ENCODE measurements at places on chromosomes 4 and X.

DNA sequence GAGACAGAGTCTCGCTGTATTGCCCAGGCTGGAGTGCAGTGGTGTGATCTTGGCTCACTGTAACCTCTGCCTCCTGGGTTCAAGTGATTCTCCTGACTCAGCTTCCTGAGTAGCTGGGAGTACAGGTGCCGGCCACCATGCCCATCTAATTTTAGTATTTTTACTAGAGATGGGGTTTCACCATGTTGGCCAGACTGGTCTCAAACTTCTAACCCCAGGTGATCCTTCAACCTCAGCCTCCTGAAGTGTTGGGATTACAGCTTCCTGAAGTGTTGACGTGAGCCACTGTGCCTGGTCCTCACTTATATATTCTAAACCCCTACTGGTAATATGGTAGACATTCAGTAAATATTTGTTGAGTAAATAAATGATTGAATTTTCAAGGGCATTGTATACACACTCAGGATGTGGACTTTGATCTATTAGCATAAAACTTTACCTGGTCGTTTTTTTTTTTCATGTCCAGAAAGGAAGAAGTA lies 33.0 kb downstream of the MTHFD2L start:
- no peak for DNase-seq

- DNase-seq = no peak
Observed at GRCh38 chr4:81195475-81195874, 19.5 kb downstream of the PRKG2 start.

DNA sequence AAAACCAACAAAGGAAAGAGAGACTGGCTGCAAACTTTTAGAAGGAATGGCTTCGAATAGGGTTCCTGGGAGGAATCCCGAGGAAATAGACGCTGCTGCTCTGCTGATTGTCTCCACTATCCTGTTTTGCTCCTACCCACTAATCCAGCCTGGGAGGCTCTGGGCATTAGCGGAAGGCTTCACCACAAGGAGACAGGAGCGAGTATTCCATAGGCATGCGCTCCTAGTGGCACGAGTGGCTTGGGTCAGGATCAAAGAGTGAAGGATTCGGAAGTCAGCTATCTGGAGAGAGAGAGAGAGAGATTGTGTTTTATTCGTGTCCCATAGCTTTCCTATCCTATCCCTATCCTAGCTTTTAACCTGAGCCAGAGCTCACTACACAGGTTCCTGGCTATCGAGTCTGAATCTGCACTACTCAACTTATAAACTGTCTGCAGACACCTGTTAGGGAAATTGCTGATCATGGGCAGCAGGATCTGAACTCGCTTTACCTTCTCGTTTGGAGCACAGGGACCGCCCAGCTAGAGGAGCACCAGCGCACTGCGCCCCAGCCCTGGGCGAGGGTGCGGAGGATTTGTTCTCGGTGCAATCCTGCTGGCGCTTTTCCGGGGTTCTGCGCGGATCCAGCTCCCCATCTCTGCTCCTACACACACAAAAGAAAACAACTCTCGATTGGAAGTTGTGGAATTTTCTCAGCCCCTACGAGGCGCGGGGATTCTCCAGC lies 740 bp upstream of the NPY2R start:
- no peak for DNase-seq

GRCh38 chr4:77849278-77849965 lies 13.2 kb upstream of the MRPL1 start:
- DNase-seq = no peak

DNA sequence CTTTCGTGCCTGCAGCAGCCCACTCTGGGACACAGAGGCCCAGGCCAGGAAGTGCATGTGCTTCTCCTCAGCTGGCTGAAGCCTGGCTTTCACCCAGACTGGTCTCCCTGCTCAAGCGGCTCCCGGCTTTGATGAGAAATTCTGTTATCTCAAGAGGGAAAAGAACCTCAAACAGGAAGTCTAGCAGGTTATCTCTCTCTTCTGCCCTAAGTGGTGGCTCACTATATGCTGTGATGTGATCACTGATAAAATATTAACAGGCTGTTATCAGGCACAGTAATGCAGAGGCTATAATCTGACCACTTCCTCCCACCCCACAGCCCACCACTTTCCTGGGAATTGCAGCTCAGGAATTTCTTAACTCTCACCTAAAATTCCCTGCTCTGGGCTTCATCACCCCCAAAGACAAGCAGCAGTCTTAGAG lies 13.3 kb downstream of the CLDN2 start:
- no peak for DNase-seq

DNA sequence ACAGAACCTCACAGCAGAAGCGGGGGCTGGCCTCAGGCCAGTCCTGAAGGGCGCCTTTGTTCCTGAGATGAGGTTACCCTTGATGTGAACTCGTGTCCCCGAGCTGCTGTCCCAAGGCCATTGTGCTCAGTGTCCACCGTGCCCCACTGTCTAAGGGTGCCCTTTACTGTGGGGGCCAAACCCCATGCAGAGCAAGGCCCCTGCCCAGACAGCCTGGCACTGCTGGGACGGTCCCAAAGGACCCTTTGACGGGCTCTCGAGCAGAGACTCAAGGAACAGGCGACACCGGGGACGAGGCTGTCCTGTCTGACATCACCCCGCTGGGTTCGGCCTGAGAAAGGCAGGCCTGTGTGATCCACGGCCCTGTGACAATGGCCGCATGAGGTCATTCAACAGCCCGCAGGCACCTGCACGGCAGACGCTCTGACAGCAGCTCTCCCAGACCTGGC lies 100.6 kb downstream of the ABLIM2 start:
- no peak for DNase-seq

GRCh38 chr4:185011408-185011807 lies 6.9 kb upstream of the HELT start:
- DNase-seq = peak; percentile 24
